ENCODE measurements at places on chromosomes 11 and 22. TPM values are rescaled to one million over a fixed set of nuclear protein-coding genes. Genes with fewer than 3 reads are reported as not detected.

The SLC22A9 gene
- not detected for total RNA-seq

The OR52H1 gene
- not detected for total RNA-seq

The NXPE1 gene
- total RNA-seq = not detected

The IL17REL gene
- total RNA-seq = not detected

The DDTL gene
- total RNA-seq = 3.5 TPM

The CDHR5 gene
- total RNA-seq = 0.29 TPM

The KCNE3 gene
- total RNA-seq = not detected

The RTN4R gene
- total RNA-seq = 4.1 TPM

The ART1 gene
- not detected for total RNA-seq

The PAX6 gene
- total RNA-seq = not detected

The CADM1 gene
- total RNA-seq = 6.2 TPM

The SAA4 gene
- total RNA-seq = 0.93 TPM

The FGF19 gene
- 0.09 TPM for total RNA-seq

The MPEG1 gene
- 3.0 TPM for total RNA-seq

The KRTAP5-5 gene
- total RNA-seq = not detected

The NEFH gene
- 0.73 TPM for total RNA-seq
